ENCODE measurements at places on chromosomes 2 and 18. TPM values are rescaled to one million over a fixed set of nuclear protein-coding genes. Genes with fewer than 3 reads are reported as not detected.

GRCh38 chr2:205660521-205661124 is 21.7 kb upstream of the NRP2 start:
- H3K4me3 ChIP-seq: no peak overlapping the region
- no peaks in the 10 kb centered on the region for H3K27me3 ChIP-seq
- H3K4me1 ChIP-seq: no peaks in the 10 kb centered on the region
- H3K36me3 ChIP-seq: no peaks in the 10 kb centered on the region

DNA sequence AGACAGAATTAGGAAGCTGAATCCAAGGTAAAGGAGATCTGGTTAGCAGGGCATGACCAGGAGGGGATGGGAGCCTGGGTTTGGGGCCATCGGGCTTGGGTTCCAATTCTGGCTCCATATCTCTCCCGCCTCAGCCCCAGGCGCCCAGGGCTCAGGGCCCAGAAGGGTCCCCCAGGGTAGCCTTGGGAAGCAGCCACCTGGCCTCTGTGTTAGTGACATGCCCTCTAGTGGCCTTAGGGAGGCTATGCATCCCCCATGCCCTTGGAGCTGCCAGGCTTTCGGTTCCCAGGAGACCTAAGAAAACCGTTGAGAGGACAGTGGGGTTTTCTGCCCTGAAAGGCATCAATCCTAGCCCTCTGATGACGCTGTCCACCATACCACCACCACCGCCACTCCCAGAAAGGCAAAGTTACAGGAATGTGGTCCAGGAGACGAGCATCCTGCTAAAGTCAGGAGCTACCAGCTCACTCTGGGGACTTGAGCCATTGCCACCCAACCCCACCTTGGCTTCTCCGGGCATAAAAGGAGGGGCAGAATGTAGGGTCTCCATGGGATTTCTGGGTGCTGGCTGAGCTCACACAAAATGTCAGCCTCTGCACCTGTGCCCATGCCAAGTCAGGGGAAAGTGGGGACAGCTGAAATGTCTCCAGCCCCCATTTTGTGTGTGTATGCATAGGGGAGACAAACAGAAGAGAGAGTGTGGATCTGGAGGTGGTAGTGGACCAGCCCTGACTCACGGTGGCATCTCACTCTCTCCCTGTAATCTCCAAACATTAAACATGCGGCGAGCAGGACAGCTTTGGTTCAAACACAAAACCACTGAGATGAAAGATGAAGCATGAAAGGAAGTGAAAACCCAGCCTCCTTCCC is 56.5 kb downstream of the EMX1 start:
- no peak overlapping the region for H3K4me3 ChIP-seq
- no peaks in the 10 kb centered on the region for H3K27me3 ChIP-seq
- no peaks in the 10 kb centered on the region for H3K4me1 ChIP-seq
- DNase-seq: peak; percentile 39
- no peaks in the 10 kb centered on the region for H3K36me3 ChIP-seq

The UGT1A4 gene
- 0.04 TPM for polyA plus RNA-seq

DNA sequence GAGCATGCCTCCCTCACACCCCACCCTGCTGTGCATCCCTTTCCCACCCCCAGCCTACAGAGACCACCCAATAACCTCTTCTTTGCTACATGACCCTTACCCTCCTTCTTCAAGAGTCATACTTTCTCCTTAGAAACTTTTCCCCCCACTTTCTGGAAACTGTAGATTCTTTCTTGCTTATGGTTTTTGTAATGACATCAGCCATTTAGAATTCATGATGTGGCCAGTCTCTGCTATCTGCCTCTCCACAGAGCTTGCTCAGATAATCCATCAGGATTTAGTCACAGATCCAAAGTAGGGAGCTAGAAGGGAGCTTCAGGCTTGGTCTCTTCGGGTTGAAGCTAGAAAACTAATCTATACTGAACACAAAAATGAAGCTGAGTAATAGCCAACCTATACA is 36.5 kb downstream of the GALM start:
- H3K4me1 ChIP-seq: peaks cover 12% of the 10 kb centered on the region
- H3K4me3 ChIP-seq: no peak overlapping the region
- no peak for DNase-seq
- H3K27me3 ChIP-seq: no peaks in the 10 kb centered on the region
- H3K27ac ChIP-seq: peak overlapping the region; percentile 13

The DSG4 gene
- 0.04 TPM for polyA plus RNA-seq

The CDK15 gene
- 0.24 TPM for polyA plus RNA-seq

The LYPD6B gene
- polyA plus RNA-seq: 1.4 TPM

The LRRC30 gene
- not detected for polyA plus RNA-seq

The AGXT gene
- polyA plus RNA-seq: 0.66 TPM

- no peaks in the 10 kb centered on the region for H3K36me3 ChIP-seq
- no peak for DNase-seq
Measured at GRCh38 chr18:56021136-56021808, 433.3 kb upstream of the TCF4 start.

DNA sequence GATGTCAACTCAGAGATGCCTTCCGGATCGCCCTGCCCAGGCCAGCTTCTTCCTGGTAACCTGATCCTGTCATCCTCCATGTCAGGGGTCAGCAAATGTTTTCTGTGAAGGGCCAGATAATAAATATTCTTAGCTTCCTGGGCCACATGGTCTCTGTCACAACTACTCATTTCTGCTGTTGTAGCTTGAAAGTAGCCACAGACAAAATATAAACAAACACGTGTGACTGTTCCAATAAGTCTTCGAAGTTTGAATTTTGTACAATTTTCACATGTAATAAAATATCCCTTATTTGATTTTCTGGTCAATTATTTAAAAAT is 35.8 kb downstream of the ANXA4 start:
- H3K4me3 ChIP-seq: no peak overlapping the region
- H3K27me3 ChIP-seq: no peaks in the 10 kb centered on the region
- H3K4me1 ChIP-seq: peaks cover 58% of the 10 kb centered on the region
- DNase-seq: no peak
- peak overlapping the region; percentile 87 for H3K27ac ChIP-seq

DNA sequence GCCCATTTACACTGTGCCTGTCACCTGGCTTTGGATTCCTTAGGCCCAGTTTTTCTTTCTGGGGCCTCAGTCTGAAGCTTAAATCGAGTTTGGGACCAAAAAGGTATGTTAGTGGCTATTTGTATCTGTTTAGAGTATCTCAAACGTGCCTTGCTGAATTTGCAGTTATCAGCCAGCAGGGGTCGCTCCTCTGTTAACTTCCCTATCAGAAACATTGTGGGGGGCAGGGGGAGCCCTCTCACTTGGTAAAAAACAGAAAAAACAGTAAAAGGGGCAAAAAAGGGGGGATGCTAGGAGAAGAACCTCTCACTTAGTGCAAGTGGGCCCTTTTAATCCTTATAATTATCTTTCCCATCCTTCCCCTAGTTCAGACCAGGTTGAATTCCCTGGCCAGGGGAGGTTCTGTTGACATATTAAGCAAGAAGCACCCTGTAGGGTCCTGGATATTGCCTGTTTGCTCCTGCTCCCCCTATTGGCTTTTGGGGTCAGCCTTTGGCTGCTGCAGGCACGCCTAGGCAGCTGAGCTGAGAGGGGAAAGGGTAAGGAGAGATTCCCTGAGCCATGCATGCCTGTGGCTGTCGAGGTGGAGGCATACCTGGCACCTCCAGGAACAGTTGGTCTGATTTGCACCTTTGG is 8.8 kb upstream of the IFIH1 start:
- H3K27ac ChIP-seq: no peak overlapping the region
- H3K4me3 ChIP-seq: no peak overlapping the region
- peaks cover 14% of the 10 kb centered on the region for H3K4me1 ChIP-seq
- H3K36me3 ChIP-seq: no peaks in the 10 kb centered on the region
- DNase-seq: no peak
- H3K27me3 ChIP-seq: no peaks in the 10 kb centered on the region

GRCh38 chr2:222707102-222707688 is 35.7 kb downstream of the MOGAT1 start:
- no peaks in the 10 kb centered on the region for H3K4me1 ChIP-seq
- no peak overlapping the region for H3K4me3 ChIP-seq

- H3K27ac ChIP-seq: no peak overlapping the region
- H3K36me3 ChIP-seq: peaks cover 28% of the 10 kb centered on the region
- H3K4me1 ChIP-seq: no peaks in the 10 kb centered on the region
- no peak for DNase-seq
- no peaks in the 10 kb centered on the region for H3K27me3 ChIP-seq
Measured at GRCh38 chr2:218631837-218632236, 24.1 kb downstream of the PLCD4 start.

- H3K4me3 ChIP-seq: no peak overlapping the region
- H3K27me3 ChIP-seq: no peaks in the 10 kb centered on the region
- no peak overlapping the region for H3K27ac ChIP-seq
- no peaks in the 10 kb centered on the region for H3K36me3 ChIP-seq
Measured at GRCh38 chr2:227153758-227154486, 10.1 kb downstream of the COL4A4 start.

GRCh38 chr2:18630941-18631340 is 41.6 kb upstream of the NT5C1B start:
- H3K36me3 ChIP-seq: no peaks in the 10 kb centered on the region
- H3K27ac ChIP-seq: no peak overlapping the region
- H3K27me3 ChIP-seq: no peaks in the 10 kb centered on the region
- DNase-seq: no peak

- H3K4me3 ChIP-seq: no peak overlapping the region
- no peaks in the 10 kb centered on the region for H3K4me1 ChIP-seq
- no peak overlapping the region for H3K27ac ChIP-seq
- H3K36me3 ChIP-seq: no peaks in the 10 kb centered on the region
- no peaks in the 10 kb centered on the region for H3K27me3 ChIP-seq
Measured at GRCh38 chr2:57510704-57511103, 535.9 kb upstream of the VRK2 start.

DNA sequence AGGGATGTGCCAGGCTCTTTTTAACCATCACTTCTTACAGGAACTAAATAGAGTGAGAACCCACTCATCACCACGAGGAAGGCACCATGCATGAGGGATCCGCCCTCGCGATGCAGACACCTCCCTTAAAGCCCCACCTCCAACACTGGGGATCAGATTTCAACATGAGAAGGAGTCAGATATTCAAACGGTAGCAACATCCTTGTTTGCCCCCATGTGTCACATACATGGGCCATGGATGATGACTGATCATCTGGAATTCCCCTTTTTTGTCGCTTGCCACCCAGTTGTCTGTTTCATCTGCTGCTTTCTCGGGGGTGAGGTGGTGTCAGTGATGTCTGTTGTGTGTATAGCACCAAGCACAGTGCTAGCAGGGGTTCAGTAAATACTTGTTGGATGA is 57.9 kb downstream of the NCK2 start:
- H3K4me3 ChIP-seq: no peak overlapping the region
- H3K27me3 ChIP-seq: no peaks in the 10 kb centered on the region
- DNase-seq: no peak

The PNO1 gene
- polyA plus RNA-seq: 15.2 TPM

DNA sequence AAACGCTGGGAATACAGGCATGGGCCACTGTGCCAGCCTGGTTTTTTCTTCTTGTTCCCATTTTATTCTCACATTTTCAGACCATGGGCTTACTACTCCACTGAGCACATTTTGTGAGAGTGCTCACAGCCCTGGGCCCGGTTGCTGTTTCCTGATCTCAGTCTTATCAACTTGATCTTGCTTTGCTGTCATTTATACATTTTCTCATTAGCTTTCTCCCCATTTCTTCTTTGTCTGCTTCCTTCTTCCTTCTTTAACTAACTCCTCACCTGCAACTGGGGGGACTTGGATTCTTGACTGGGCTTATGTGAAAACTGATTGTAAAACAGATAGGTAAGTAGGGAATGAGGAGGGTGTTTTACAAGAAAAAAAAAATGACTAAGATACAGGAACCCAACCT is 117.3 kb downstream of the PLB1 start:
- no peaks in the 10 kb centered on the region for H3K27me3 ChIP-seq
- no peak overlapping the region for H3K4me3 ChIP-seq
- H3K27ac ChIP-seq: no peak overlapping the region
- H3K4me1 ChIP-seq: no peaks in the 10 kb centered on the region
- no peak for DNase-seq

The CYP26B1 gene
- polyA plus RNA-seq: 6.1 TPM

DNA sequence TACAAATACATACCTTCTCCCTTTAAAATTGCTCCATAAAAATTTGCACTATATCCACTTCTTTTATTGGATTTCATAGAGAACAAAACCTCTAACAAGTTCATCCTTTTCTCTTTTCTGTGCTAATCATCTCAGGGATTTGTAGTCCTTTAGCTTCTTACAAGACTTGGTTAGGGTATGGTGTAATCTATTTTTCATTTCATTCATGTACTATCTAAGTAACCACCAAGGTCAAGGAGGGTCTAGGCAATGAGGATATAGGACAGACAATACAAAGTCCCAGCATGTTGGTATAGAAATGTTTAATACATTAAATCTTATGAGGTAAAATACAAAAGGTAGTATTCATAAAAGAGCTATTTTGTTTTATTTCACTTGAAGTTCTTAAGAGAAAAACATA is 17.5 kb downstream of the C2orf69 start:
- no peak overlapping the region for H3K4me3 ChIP-seq
- no peak for DNase-seq
- no peak overlapping the region for H3K27ac ChIP-seq
- no peaks in the 10 kb centered on the region for H3K4me1 ChIP-seq
- no peaks in the 10 kb centered on the region for H3K27me3 ChIP-seq

- no peaks in the 10 kb centered on the region for H3K27me3 ChIP-seq
- no peak overlapping the region for H3K4me3 ChIP-seq
- no peak overlapping the region for H3K27ac ChIP-seq
Measured at GRCh38 chr2:196344397-196344796, 173.0 kb upstream of the STK17B start.

GRCh38 chr2:64376926-64377325 is 77.0 kb upstream of the LGALSL start:
- no peak overlapping the region for H3K27ac ChIP-seq
- H3K4me3 ChIP-seq: no peak overlapping the region
- H3K36me3 ChIP-seq: no peaks in the 10 kb centered on the region
- no peaks in the 10 kb centered on the region for H3K27me3 ChIP-seq

- no peak for DNase-seq
- no peaks in the 10 kb centered on the region for H3K4me1 ChIP-seq
- H3K27ac ChIP-seq: no peak overlapping the region
- no peaks in the 10 kb centered on the region for H3K27me3 ChIP-seq
Measured at GRCh38 chr2:18356676-18357075, 203.8 kb downstream of the RDH14 start.
